ENCODE measurements at places on chromosomes 3 and 15.

GRCh38 chr15:79529157-79529785, 97.1 kb downstream of the MINAR1 start:
- no peak for DNase-seq

DNA sequence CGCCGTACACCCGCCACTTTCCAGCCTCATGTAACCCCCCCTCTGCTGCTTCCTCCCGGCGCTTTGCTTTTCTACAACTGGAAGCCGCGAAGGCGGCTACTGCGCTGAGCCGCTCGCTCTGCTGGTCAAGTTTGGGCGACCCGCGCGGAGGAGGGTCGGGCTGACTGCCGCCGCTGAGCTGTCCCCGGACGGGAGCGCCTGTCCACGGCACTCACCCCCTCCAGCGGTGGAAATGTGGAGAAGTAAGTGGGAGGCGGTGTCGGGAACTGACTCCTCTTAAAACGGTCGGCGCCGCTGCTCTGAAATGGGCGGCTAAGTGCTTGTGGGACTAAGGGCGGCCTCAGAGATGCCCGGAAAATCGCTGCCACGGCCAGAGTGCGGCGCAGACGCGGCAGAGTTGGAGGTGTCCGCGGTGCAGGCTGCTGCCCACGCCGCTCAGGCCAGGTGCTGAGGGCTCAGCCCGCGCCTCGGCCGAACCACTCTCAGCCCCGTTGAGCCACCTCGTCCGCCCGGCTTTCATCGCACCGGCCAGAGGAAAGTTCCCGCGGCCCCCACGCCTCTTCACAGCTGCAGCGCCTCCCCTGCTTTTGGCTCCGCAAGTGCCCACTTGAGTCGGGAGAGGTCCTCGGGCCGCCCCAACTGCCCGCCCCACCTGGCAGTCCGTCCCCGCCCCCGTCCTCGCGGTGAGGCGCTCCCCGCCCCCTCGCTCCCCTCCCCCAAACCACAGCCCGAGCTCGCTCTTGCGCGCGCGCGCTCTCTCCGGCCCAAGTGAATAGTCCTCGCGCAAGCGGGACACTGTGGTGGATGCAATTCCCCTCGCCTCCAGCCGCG, at the start of gene EPHA6:
Gene EPHA6 (plus strand): TSS at position 775 of the 831 bp plus-strand sequence.
- peak; percentile 64 for DNase-seq

DNA sequence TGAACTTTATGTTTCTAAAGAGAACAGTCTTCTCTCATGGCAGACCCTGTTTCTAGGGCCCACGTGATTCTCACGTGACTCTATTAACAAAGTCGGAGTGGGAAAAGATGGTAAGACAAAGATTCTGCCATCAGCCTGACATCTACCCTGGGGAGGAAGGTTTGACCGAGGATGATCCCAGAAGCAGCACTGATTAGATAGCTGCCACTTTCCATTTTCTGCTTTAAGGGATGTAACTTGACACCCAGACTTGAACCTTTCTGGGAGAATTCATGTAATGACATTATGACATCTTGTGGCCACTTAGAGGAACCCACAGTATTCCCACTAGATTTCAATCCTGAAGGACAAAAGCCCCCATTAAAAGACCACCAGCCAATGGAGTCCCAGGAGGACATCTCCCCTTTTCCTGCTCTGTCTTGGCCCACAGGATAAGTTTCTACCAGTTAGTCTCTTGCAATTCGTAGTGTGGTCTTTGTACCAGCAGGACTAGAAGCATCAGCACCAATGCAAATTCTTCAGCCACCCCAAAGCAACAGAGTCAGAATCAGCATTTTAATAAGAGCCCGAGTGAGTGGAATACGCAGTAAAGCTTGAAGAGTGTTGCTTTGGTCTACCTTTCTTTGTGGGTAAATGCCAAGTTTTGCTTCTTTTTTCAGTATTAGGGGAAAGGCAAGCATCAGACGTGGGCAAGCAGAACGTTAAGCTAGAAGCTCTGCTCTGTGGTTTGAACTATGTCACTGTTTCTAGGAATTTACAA, 480.5 kb upstream of the PROK2 start:
- DNase-seq = peak; percentile 44

DNA sequence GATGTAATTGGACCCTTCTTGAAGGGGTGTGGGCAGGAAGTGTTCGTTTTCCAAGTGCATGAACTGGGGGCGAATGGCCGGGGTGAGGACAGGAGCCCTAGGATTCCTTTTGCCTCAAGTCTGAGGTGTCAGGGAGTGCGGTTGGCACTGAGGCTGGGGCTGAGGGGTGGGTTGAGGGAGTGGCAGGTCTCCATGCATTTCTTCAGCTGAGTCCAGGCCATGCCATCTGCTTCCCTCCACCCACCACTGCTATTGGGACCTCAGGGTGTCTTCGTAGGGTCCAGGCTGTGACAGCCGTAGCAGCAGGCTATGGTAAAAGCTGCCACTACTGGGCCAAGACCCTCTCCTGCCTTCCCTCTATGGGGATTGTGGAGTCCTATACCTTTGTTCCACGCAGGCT, 25.6 kb upstream of the TSPAN3 start:
- no peak for DNase-seq

GRCh38 chr3:45765266-45765851, 31.0 kb downstream of the SLC6A20 start:
- DNase-seq = no peak

DNA sequence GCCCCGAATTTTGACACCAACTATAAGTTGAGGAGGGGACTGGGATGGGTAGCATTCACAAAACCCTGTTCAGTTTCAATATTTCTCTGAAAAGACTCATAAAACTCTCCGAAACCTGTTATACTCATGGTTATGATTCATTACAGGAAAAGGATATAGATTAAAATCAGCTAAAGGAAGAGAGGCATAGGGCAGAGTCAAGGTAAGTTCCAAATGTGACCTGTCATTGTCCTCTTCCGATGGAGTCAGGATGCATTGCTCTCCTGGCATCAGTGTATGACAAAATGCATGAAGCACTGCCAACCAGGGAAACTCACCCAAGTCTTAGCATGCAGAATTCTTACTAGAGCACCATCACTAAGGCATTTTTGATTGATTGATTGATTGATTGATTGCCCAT, 525.0 kb upstream of the NAALADL2 start:
- DNase-seq = no peak

DNA sequence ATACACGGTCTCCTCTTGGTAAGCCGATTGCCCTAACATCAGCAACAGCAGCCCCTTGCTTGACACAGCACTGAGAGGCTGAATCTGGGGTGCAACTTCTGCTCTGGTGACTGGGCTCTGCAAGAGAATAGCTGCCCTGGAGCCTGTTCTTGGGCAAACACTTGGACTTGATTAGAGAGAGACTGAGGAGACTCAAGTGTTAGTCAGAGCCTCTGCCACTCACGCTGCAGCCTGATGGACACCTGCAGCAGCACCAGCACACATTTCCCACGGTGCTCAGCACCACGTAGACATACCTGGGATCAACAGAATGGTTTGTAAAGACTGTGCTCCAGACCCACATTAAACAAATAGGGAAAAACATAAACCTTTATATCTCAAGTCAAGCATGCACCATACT, 35.8 kb upstream of the UMPS start:
- no peak for DNase-seq

- peak; percentile 56 for DNase-seq
Observed at GRCh38 chr3:35639254-35640186, at the start of gene ARPP21. ARPP21 (plus strand) TSS chr3:35639525; CDS start chr3:35681752, 42,227 bp downstream.

DNA sequence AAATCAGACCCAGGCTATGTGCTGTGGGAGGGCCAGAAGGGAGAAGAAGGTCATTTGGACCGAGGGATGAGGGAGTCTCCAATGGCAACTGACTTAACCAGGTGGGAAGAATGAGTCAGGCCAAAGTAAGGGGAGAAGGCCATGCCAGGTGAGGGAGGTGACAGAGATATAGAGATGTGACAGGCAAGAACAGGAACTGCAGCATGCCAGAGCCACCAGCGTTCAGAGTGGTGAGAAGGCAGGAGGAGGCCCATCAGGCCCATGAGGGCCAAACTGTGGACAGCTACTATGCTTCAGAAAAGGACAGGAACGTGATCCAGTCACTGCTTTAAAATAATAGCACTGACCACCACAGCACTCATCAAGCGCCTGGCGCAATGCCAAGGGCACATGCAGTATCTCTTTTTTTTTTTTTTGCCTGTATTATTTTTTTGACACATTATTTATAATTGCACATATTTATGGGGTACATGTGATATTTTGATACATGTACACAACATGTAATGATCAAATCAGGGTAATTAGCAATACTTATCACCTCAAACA, 154.3 kb upstream of the IGF1R start:
- DNase-seq = no peak

DNA sequence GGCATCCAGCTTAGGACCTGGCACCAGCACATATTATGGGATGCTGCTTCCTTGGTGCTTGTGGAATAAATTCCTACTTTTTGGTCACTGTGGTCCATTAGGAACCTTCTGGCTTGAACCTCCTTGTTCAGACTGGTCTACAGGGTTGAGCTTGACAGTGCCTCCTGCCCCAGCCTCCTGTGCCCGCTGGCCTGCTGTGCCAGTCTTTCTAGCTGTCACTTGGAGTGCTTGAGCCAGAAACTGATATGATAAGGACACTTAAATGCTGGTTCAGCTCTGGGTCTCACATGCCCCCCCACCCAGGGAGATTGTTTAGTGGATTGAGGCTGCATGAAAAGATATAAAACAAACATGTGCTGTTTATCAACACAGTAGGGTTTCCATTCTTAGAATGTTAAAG, 147.8 kb downstream of the SLCO3A1 start:
- no peak for DNase-seq

DNA sequence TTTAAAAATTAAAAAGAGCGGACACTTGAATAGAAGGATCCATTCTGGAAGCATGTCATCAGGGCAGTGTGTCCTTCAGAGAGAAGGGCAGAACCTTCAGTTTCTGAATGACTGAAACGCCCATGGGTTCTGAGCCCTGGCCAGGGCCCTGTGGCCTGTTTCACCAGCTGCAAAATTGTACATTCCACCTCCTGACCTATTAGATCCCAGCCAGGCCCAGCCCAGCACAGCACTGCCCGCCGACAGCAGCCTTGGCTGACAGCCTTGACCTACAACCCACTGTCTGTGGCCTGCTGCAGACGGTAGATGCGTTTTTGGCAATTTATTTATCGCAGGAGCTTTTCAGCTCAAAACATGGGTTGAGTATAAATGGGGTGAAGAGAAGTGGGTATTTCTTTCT, 5.9 kb upstream of the POLG start:
- no peak for DNase-seq

GRCh38 chr15:26073430-26074333, 210.6 kb upstream of the ATP10A start:
- DNase-seq = no peak

DNA sequence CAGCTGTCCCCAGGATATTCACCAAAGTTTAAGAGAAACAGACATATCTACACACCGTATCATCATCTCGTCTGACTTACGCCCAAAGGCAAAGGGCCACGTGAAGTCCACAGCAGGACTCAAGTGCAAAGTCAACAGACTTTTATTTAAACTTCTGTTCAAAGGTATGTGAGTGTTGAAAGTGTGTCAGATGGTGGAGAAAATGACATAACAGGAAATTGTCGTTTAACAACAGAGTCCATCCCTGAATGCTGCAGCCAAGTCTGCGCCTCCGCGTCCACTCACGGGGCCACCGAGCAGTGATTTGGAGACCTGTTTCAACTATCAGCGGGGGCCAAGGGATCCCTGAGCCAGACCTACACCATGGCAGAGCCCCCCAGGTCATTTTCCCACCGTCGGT, 165.6 kb downstream of the XXYLT1 start:
- DNase-seq = no peak

GRCh38 chr15:51878446-51879386, 49.3 kb downstream of the TMOD3 start:
- DNase-seq = no peak

- DNase-seq = no peak
Observed at GRCh38 chr3:17054982-17055343, 170.2 kb downstream of the PLCL2 start.

DNA sequence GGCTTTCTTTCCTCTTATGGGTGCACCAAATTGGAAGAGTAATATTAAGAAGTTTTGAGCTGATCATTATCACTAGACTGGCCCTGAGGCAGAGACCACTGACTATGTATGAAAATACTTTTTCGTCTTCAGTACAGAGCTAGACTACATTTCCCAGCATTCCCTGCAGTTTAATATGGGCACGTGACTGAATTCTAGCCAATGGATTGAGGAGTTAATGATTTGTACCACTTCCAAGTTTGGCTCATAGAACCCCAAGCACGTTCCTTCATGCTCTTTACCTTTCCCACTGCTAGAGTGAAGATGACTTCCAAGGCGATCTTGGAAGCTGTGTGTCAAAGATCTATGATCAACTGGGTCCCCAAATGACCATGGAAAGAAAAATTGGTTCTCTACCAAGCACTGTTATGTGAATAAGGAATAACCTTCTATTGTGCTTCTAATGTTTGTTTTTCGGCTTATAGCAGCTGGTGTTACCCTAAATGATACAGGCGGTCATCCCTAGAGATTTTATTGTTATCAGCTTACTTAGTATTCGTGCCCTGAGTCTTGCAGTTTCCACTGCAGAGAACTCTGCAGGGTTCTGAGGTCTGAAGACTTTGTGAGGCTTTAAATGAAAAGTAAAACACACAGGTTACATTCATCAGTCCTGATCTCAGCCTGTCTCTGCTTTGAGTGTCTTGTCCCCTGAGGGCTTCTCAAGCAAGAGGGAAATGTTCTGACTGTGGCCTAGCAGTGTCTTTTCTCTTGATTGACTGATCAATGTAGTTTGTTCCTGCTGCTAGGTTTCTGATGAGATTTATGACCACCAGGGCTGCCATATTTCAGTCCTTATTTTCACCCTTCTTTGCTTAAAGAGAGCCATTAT, 486.8 kb downstream of the PDCD6IP start:
- DNase-seq = no peak

- DNase-seq = no peak
Observed at GRCh38 chr15:75149867-75150709, 51.6 kb upstream of the C15orf39 start.

- no peak for DNase-seq
Observed at GRCh38 chr3:194494951-194495374, 8.2 kb upstream of the ATP13A3 start.

DNA sequence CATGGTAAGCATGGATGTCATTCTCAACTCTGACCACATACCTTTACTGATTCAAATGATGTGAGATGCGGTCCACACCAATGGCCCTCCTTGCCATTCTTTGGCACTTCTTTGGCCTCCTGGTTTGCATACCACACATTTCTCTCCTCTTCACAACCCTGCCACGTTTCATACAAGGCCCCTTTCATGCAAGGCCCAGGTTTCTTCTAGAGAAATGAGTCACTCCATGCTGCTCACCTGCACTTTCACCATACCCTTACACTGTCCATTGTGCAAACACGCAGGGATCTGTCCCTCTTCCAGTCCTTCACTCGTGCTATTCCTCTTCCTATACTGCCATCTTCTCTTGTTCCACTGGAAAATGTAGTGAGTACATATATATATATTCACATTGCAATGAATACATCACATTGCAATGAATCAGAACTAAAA, 24.4 kb upstream of the SLC24A5 start:
- no peak for DNase-seq
